Activated CD4-positive, alpha-beta T cell treated with anti-CD3 and anti-CD28 coated beads, Interleukin-2, Interleukin-4, amounts not matched to agents 100 ng/mL and 50 ng/mL, durations not matched to agents 16 hours and 8 hours (primary cell): ENCODE measurements at places on chromosomes 16 and 17.

- no peak for DNase-seq
Measured at GRCh38 chr16:31674686-31675085, 147.0 kb downstream of the AHSP start.

- DNase-seq, result no peak
Measured at GRCh38 chr17:80047176-80047575, 10.7 kb downstream of the CCDC40 start.

GRCh38 chr17:69501591-69502468, 87.3 kb downstream of the MAP2K6 start:
- no peak for DNase-seq

DNA sequence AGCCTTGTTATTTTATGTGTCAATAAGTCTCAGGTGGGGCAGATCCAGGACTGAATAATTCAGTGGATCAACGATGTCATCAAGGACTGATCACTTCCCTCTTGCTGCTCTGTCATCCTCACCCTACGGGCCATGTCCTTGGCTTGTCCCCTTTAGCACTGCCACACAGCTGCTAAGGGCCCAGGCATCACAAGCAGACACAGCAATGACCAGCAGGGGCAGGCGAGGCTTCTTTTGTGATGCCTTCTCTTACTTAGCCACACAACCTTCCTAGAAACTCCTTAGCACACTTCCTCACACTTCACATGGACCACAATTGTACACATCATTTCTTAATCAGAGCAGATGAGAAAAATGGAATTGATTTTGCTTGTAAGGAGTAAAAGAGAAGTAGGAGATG, 356.3 kb upstream of the SOX9 start:
- no peak for DNase-seq

DNA sequence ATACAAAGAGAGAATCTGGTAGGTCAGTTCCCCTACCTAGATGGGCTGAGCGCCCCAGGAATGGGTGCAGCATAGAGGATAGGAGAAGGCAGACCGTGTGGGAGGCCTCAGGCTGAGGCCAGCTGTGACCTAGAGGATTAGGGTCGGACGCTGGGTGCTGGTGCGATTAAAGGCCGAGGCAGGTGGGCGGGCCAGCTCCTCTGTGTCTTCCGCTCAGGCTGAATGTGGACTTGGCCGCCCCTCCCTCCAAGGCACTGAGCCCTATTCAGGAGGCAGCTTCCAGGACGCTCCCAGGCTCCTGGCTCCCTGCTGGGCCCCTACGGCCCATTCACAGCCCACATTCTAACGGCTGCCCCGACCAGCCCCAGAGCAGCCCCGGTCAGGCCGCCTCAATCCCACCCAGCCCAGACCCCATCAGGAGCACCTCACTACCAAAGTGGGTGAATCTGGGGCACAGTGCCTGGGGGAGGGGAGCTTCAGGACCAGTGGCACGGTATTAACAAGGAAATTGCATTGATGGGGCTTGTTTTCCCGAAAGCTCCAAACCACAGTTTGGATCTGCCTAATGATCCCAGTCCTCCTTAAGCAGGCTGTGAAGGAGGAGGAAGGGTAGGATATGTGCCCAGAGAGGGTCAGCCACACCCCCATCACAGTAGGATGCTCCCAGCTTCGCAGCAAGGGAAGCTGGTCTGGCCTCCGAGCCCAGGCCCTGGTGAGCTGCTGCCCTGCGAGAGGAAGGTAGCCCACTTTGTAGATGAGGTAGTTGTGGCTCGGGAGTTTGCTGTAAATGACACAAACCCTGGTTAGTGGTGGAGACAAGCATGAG, 14.5 kb downstream of the RHBDL3 start:
- no peak for DNase-seq

- DNase-seq, result no peak
Measured at GRCh38 chr17:18772471-18772870, 8.5 kb upstream of the TVP23B start.

DNA sequence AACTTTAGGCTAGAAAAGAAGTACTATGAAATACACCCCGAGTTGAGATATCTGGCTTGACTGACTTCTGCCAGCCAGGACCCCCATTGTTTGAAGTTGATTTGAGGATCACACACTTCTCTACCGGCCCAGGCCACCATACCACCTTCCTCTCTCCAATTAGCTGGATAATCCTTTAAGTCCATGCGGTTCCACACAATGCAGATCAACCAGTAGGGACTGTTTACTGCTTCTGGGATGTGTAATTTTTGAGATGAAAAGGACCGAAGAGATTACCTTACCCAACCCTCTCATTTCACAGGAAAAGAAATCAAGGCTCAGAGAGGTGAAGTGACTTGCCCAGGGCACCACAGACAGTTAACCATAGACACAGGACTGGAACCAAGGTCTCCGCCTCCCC, 20.5 kb downstream of the ERN1 start:
- DNase-seq, result no peak

DNA sequence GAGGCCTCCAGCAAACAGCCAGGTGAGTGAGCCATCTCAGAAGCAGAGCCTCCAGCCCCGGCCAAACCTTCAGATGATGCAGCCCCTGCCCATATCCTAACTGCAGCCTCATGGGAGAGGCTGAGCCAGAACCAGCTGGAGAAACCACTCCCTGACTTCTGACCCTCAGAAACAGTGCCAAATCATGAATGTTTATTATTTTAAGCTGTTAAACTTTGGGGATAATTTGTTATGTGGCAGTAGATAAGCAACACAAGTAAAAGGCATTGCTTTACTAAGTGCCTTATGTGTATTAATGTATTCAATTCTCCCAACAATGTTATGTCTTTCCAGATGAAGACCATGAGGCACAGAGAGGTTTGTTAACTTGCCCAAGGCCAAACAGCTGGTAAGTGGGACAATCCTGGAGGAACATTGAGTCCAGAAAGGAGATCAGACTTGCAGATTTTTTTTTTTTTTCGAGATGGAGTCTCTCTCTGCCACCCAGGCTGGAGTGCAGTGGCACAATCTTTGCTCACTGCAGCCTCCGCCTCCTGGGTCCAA, 59.6 kb downstream of the SOCS1 start:
- DNase-seq, result no peak

DNA sequence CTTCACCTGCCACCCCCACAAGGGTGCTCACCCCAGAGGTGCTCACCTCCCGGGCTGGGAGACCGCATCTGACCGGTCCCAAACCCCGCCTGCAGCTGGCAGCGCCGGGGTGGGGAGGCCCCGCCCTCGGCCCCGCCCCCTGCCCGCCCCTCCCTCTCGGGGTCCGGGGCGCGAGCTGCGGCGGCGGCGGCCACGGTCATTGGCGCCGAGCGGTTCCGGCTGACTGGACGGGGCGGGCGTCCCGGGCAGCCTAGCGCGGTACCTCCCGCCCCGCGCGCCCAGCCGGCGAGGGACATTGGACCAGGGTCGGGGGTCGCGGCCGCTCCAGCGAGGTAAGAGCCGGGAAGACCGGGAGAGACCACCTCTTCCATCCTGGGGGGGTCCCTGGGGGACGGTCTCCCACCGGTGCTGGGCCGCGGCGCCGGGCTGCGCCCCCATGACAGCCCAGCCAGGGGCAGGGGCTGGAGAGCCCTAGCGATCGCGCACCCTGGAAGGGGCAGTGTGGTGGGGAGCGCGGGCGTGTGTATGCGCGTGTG, at the start of gene CACNG5:
CACNG5 (plus strand) TSS at position 199 of the 536 bp plus-strand sequence. CDS start 42,216 bp downstream, outside the sequence.
- DNase-seq, result no peak

DNA sequence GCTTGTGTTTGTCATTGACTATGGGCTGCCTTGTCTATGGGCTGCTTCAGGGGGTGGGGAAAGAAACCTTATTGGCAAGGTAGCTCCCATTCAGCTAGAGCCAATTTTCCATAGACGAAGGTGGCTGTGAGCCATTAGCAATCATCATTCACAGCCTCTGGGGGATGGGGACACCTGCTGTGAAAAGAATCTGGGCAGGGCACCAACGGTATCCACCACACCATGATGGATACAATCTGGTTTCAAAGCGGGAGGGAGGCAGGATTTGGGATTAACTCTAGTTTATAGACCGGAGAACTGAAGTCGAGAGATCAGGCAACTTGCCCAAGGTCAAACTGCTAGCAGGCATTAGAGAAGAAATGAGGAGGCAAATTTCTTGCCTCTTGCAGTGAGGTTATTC, 182.3 kb downstream of the SHISA9 start:
- no peak for DNase-seq

DNA sequence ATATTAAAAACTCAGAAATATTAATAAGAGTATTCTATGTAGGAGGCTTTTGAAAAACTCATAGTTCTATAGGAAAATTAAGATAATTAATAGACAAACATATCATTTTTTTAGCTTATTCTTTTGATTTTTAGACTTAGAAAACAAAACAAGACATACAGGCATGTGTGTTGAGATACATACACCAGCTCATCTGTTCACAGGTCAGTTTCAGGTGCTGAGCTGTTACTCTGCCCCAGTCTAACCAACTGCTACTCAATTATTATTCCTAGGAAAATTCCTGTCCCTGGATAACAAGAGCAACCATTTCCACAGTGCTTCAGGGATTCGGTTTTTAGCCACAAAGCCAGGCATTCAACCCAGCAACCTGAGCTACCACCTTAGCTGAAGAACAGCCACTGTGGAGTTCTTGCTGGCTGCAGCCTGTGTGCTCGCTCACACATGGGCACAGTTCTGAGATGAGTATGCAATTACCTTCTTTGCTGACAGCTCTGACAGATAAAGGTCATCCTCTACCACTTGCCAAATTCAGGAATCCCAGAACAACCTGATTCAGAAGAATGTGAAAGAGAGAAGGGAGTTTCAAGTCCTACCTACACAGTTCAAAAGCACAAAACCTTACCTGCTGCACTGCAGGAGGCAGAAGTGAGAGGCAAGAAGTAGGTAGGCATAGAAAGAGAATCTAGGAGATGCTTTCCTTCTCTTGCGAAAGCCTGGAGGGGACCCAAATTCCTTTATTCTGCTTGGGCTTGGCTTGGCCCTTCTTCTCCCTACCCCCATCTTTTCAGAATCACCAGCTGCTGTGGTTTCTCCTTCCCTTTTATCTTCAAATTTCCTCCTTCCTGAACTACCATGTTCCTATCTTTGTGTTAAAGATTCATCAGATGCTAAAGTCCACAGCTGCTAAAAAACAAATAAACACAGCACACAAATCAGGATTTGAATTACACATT, 62.7 kb downstream of the TEX2 start:
- DNase-seq, result peak; percentile 49

GRCh38 chr16:3073448-3073847, 8.0 kb downstream of the IL32 start:
- DNase-seq, result no peak

GRCh38 chr16:82197540-82198240, 27.7 kb upstream of the MPHOSPH6 start:
- no peak for DNase-seq

- DNase-seq, result no peak
Measured at GRCh38 chr17:16818340-16818739, 128.3 kb downstream of the CCDC144A start.

GRCh38 chr16:30926937-30927788, 3.8 kb downstream of the FBXL19 start:
- no peak for DNase-seq

GRCh38 chr17:8148560-8148959, 3.6 kb downstream of the PER1 start:
- DNase-seq, result no peak

- no peak for DNase-seq
Measured at GRCh38 chr16:80480664-80481063, 60.1 kb upstream of the DYNLRB2 start.

GRCh38 chr17:74860229-74860871, 665 bp upstream of the GRIN2C start:
- no peak for DNase-seq

GRCh38 chr17:75194879-75195278, 10.6 kb upstream of the NUP85 start:
- no peak for DNase-seq

GRCh38 chr17:50057521-50057991, 1.6 kb downstream of the ITGA3 start:
- no peak for DNase-seq

DNA sequence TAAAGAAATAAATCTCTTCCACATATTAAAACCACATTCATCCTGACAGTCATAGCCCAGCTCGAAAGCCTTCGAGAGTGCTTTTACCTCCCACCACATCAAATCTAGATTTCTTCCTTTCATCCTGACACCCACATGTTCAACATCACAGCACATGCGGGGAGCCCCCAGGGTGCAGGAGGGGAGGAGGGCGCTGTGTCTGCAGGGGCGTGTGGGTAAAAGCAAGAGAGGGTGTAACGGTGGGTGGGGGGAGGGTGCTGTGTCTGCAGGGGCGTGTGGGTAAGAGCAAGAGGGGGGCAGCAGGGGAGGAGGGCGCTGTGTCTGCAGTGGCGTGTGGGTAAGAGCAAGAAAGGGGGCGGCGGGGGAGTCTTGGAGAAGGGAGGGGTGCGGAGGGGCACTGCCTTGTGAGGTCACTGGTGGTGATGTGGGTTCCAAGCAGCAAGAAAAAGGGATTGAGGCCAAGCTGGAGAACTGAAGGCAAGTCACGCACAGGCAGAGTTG, 34.7 kb downstream of the ADCY9 start:
- DNase-seq, result no peak

DNA sequence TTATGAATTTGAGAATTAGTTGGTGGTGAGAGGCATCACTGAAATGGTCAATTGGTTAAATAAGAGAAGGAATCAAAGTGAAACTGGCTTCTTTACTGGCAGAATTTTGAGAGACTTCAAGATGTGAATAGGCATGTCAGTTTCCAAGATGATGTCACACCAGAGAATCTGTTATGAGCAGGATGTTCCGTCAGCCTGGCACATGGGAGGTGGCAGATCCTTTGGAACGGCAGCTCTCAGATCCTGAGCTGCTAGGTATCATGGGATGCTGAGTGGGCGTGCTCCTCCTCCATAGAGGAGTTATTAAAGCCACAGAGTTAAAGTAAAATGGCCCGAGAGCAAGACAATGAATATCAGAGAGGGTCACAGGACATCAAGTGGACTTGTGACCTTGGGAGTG, 444.3 kb upstream of the HSBP1 start:
- DNase-seq, result no peak

DNA sequence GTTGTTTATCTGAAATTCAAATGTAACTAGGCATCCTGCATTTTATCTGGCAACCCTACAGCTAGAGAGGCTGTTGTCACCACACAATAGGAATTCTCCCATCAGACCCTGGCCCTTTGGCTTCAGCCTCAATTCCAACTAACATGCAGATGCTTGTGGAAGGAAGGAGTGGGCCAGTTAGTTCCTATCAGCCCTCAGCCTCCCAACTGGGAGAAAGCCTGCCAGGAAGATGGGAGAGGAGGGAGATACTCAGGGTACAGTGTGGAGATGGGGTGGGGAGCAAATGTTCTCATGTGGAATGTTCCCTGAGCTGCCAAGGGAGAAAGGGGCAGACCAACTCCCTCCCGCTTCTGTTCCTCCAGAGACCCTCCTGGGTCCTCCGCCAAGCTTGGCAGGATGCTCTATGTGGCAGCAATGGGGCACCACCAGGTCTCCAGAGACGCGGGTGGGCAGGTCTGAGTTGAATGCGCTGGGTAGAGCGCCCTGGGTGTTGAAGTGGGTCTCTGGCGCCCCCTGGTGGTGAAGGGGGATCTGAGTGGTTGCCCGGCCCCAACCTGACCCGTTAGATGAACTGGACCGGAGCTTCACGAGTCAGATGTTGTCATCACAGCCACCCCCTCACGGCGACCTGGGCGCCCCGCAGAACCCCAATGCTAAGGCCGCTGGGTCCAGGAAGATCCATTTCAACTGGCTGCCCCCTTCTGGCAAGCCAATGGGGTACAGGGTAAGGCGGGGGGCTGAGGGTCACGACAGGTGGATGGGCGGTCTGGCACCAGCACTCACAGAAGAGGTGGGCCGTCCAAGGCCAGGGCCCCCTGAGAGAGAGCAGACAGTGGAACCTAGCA, 15.2 kb downstream of the GALK1 start:
- peak; percentile 87 for DNase-seq
